Naive B cell (primary cell): ENCODE measurements at places on chromosomes 6 and 20. TPM values are rescaled to one million over a fixed set of nuclear protein-coding genes. Genes with fewer than 3 reads are reported as not detected.

- H3K27me3 ChIP-seq, result no peaks in the 10 kb centered on the region
- no peaks in the 10 kb centered on the region for H3K36me3 ChIP-seq
- peaks cover 13% of the 10 kb centered on the region for H3K4me1 ChIP-seq
Measured at GRCh38 chr6:20377623-20378265, 23.9 kb upstream of the E2F3 start.

DNA sequence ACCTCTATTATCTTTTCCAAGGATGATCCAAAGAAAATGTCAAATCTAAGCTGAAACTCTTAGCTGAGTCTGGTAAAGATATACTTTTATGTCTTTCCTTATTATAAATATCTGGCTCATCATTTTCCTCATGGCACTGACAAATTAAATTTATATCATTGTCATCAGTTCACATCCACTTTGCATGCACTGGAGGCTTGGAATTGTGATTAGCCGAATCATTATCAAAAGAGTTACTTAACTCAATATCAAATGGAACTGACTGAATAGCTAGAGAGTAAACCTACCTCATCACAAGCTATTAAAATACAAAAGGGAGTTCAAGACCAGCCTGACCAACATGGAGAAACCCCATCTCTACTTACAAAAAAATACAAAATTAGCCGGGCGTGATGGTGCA lies 713.9 kb upstream of the MARCKS start:
- no peaks in the 10 kb centered on the region for H3K36me3 ChIP-seq
- DNase-seq, result no peak
- no peak overlapping the region for H3K27ac ChIP-seq
- peaks cover 10% of the 10 kb centered on the region for H3K27me3 ChIP-seq
- H3K4me3 ChIP-seq, result no peak overlapping the region
- no peaks in the 10 kb centered on the region for H3K4me1 ChIP-seq

- H3K27me3 ChIP-seq, result peaks cover 13% of the 10 kb centered on the region
- H3K36me3 ChIP-seq, result no peaks in the 10 kb centered on the region
- H3K27ac ChIP-seq, result no peak overlapping the region
- H3K4me1 ChIP-seq, result no peaks in the 10 kb centered on the region
- no peak for DNase-seq
Measured at GRCh38 chr6:45398075-45398813, 20.5 kb upstream of the SUPT3H start.

DNA sequence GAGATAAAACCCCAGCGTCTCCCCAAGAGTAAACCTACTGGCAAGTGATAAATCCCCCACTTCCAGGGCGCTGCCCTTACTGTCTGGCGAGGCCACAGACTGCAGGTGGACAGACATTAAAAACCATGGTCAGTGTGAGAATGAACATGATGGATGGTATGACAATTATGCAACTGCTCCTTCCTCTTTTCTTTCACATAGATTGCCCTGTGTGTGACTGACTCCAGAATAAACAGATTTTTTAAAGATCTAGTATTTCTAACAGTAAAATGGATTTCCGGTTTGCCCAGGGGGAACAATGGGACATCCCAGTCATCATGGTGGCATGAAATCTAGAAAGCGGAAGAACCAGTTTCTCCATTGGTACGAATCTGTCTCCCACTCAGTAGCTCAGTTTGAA lies 153.7 kb downstream of the FOXC1 start:
- H3K27me3 ChIP-seq, result no peaks in the 10 kb centered on the region
- no peaks in the 10 kb centered on the region for H3K4me1 ChIP-seq
- no peak overlapping the region for H3K27ac ChIP-seq

DNA sequence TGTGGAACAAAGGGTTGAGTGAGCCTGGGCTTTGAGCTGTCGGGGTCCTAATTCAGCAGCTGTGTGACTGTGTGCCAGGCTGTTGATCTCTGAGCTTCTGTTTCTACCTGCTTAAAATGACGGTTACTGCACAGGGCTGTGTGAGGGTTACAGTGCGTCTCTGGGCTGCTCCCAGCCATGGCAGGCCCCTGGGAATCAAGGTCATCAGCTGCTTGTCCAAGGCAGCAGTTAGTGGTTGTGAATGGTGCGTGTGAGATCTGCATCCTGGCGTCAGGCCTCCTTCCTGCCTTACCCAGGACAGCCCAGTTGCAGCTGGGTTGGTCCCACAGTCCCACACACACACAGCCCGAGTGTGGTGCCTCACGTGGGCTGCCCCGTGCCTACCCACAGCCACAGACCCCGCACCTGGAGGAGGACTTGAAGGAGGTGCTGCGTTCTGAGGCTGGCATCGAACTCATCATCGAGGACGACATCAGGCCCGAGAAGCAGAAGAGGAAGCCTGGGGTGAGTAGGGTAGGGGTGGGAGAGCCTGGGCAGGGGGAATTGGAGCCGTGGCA lies 15.6 kb downstream of the GTSF1L start:
- H3K27me3 ChIP-seq, result no peaks in the 10 kb centered on the region
- no peak for DNase-seq
- H3K4me3 ChIP-seq, result no peak overlapping the region
- peak overlapping the region; percentile 77 for H3K27ac ChIP-seq
- H3K36me3 ChIP-seq, result no peaks in the 10 kb centered on the region

GRCh38 chr6:116328528-116328903 lies 42.2 kb upstream of the DSE start:
- H3K27me3 ChIP-seq, result no peaks in the 10 kb centered on the region
- no peak overlapping the region for H3K27ac ChIP-seq
- no peaks in the 10 kb centered on the region for H3K4me1 ChIP-seq
- no peak overlapping the region for H3K4me3 ChIP-seq

- no peak overlapping the region for H3K4me3 ChIP-seq
- no peaks in the 10 kb centered on the region for H3K36me3 ChIP-seq
Measured at GRCh38 chr6:140867336-140867735, 1265.4 kb upstream of the GJE1 start.

- H3K4me3 ChIP-seq, result no peak overlapping the region
- no peaks in the 10 kb centered on the region for H3K36me3 ChIP-seq
- H3K27me3 ChIP-seq, result peaks cover 44% of the 10 kb centered on the region
- DNase-seq, result peak; percentile 18
- no peaks in the 10 kb centered on the region for H3K4me1 ChIP-seq
Measured at GRCh38 chr6:10478187-10479040, 42.7 kb upstream of the GCNT2 start.

GRCh38 chr6:26581164-26581915 lies 15.4 kb upstream of the ABT1 start:
- peaks cover 13% of the 10 kb centered on the region for H3K4me1 ChIP-seq
- H3K27me3 ChIP-seq, result peaks cover 47% of the 10 kb centered on the region
- no peak overlapping the region for H3K4me3 ChIP-seq
- no peaks in the 10 kb centered on the region for H3K36me3 ChIP-seq

TMEM181 gene
- polyA plus RNA-seq, result 1.9 TPM

TMEM242 gene
- polyA plus RNA-seq, result 18.6 TPM

FAM217A gene
- not detected for polyA plus RNA-seq

VSX1 gene
- not detected for polyA plus RNA-seq

SNAI1 gene
- 0.82 TPM for polyA plus RNA-seq
